Fibroblast of lung (primary cell): ENCODE measurements at places on chromosomes 16 and 17.
A peak's percentile ranks its signal among the peaks of the same experiment; 100 is the strongest.

- DNase-seq = no peak
Measured at GRCh38 chr16:84823484-84823883, 3.7 kb downstream of the CRISPLD2 start.

DNA sequence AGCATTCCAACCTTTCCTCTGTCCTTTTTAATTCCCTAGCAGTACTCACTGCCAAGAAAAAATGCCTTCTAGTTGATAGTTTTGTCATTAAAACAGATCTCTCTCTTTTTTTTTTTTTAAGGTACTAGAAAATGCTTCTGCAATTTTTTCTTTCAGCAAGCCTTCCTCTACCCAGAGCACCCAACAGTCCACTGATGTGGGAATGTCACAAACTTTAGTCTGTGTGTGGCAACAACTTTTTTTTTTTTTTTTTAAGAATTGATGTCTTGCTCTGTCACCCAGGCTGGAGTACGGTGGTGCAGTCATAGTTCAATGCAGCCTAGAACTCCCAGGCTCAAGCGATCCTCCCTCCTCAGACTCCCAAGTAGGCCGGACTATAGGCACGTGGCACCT lies 34.7 kb downstream of the CDRT15 start:
- DNase-seq = no peak

DNA sequence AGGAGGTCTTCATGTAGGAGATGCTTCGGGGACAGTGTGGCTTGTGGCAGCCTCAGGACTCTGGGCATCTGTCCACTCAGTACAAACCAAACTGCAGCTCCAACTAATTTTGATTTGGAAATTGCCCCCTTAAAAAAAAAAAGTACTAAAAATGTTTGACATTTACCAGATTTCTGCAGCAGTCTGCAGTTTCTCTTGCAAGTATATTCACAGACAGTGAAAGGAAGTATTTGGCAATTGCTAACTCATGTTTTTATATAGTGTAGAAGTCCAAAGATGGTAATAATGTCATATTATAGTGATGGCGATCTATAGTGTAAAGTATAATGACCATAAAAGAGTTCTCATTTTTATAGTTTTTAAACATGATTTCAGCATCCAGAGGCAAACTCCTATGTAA lies 218.6 kb downstream of the PRKCA start:
- peak; percentile 32 for DNase-seq

DNA sequence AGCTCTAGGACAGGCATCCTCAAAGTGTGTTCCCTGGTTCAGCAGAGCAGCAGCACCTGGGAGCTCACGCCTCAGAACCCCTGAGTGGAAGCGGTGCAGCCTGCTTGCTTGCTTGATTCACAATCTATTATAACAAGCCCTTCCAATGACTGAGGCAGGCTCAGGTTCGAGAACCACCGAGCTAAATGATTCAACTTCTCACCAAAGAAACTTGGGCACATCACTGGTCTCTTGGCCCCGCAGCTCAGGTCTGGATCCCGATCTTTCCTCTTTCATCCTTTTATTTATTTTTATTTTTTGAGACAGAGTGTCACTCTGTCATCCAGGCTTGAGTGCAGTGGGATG lies 24.5 kb downstream of the CLUH start:
- DNase-seq = no peak

DNA sequence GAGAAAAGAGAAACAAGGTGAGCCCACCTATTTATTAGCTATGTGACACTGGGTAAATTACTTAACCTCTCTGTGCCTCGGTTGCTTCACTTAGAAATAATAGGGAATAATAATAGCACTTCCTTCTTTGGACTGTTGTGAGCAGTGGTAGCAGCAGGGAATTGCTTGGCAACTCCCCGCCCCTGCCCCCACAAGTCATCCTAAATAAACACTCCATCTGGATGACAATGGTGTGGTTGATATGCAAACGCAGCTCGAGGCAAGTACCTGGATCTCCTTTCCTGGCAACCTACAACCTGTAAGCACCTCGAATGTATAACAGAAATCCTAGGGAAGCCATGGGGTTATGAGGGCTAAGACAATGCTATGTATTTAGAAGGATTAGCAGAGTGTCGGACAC lies 9.1 kb downstream of the TEKT3 start:
- no peak for DNase-seq

DNA sequence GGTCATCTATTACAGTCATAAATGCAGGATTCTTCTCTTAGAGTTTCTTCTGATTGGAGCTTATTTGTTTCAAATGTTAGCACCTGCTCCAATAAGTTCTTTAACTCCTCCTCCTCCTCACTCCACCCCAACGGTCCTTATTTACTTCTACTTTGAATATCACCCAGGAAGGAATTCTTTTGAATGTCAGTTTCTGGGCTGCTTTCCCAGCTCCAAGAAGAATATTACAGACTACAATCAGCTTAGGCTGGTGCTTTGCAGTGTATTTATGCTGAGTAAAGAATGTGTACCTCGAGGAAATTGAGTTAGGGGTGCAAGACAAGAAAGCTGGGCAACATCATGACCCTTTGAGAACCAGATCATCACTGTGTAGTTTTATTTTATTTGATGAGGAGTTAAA lies 30.8 kb downstream of the MAP3K3 start:
- DNase-seq = no peak

DNA sequence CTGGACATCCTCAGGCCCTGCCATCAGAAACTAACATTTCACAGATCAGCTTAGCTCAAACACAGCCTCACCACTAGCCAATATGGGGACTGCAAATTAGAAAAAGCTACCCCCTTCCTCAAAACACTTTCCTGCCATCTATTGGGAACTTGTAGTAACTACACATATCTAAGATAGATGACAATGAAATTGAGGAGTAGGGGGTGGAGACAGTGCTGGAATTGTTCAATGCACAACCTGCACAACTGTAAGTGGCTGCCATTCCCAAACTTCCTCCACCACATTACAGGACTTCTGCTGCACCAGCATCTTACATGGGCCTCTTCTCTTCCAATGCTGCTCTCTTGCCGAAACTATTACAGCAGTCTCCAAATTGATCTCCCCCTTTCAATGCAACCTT lies 21.9 kb downstream of the AIPL1 start:
- peak; percentile 65 for DNase-seq

GRCh38 chr17:36641331-36641876 lies 40.0 kb downstream of the MRM1 start:
- DNase-seq = no peak

DNA sequence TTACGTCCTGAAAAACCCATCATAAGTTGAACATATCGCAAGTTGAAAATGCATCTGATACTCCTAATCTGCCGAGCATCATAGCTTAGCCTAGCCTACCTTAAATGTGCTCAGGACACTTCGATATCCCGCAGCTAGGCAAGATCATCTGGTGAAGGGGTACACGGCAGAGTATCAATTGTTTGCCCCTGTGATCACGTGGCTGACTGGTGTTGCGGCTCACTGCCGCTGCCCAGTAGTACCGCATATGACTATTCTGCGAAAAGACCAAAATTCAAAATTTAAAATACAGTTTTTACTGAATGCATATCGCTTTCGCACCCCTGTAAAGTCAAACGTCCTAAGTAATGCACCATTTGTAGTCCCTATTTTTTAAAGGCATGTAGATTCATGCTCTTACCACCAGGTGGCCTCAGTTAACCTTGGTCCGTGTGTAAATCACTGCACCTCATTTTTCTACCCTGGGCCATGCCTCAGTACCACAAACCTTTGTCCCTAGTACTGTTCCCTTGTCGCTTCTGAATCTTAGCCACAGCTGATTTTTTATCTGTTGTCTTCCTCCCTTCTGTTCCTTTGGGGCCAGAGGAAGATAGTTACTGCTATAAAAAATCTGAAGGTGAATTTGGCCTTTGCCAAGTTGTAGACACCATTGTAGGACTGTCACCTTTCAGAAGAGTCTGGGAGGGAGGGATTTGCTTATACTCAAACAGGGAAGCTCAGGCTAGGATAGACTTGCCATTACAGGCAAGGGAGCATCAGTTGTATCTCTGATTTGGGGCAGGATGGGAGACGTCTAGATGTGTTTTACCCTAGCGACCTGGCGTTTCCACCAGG lies 34.4 kb downstream of the WWP2 start:
- DNase-seq = peak; percentile 63
